NCI-H82 (cell line): ENCODE measurements at places on chromosomes 7 and 10.

- no peak for DNase-seq
Measured at GRCh38 chr7:167090-167855, 25.1 kb upstream of the FAM20C start.

- DNase-seq = peak; percentile 86
Measured at GRCh38 chr7:31735991-31736982, 49.3 kb downstream of the PPP1R17 start.

DNA sequence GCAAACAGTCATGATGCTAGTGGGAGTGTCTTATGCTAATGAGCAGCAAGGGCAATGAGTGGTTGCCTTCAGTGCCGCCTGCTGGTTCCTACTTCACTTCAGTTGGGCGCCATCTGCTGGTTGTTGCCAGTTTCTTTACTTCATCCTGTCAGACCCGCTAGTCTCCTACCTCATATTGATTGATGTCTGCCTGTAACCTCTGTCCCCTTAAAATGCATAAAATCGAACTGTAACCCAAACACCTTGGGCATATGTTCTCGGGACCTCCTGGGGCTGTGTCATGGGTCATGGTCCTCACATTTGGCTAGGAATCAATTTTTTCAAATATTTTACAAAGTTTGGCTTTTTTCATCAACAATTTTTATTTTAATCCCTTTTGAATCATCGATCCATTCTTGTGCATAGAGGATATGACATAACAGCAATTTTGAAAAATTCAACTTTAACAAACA lies 62.8 kb upstream of the C7orf33 start:
- peak; percentile 79 for DNase-seq

- no peak for DNase-seq
Measured at GRCh38 chr7:123719197-123719721, 29.5 kb downstream of the WASL start.

GRCh38 chr10:78433766-78434535 lies 400.3 kb downstream of the RPS24 start:
- DNase-seq = peak; percentile 88

DNA sequence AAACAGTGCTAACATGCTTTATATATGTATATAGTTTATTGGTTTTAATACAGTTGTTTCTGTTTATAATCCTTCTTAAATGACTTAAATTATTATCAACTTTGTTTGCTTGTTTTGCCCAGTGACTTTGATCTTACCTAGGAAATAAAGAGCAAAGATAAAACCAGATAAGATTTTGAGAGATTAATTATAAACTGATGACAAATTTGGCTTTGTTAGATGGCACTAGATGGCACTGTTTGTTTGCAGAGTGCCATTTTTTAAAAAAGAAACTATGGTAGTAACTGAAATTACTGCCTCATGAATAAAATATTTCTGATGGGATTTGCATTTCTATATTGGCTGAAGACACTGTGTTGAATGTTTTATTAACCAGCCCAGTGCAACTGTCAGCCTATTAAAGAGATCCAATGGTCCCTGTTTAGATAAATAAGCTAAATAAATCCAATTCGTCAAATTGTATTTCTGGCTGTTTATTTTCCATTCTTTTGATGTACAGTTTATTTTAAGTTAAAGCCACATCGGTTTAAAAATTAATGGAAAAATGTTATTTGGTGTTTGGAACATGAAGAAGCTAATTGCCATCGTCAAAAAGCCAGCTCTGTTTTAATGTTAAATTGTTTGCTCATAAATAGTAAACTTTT lies 28.7 kb downstream of the VTI1A start:
- DNase-seq = no peak

GRCh38 chr7:23205909-23206767 lies 24.3 kb downstream of the NUP42 start:
- no peak for DNase-seq

DNA sequence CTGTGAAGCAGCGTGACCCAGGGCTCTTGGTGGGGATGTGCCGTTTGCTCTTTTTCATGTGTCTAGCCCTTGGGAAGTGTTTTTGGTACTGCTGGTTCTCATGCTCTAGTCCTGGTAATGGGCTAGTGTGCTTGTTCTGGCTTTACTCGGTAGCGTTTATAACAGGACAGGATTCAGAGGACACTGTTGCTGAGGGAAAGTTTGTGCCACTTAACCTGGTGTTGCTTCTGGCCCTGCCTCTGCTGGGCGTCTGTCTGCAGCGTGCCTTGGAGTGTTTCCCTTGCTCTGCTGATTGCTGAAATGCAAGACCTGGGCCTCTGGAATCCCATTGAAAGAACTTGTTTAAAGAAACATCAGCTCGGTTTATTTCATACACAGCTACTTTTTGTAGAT lies 35.0 kb downstream of the INPP5A start:
- no peak for DNase-seq
